Cortex of kidney (tissue), 1 donor: ENCODE measurements at places on chromosomes 5 and 9.

GRCh38 chr9:104386425-104387069 is 117.5 kb upstream of the OR13F1 start:
- DNase-seq: no peak

DNA sequence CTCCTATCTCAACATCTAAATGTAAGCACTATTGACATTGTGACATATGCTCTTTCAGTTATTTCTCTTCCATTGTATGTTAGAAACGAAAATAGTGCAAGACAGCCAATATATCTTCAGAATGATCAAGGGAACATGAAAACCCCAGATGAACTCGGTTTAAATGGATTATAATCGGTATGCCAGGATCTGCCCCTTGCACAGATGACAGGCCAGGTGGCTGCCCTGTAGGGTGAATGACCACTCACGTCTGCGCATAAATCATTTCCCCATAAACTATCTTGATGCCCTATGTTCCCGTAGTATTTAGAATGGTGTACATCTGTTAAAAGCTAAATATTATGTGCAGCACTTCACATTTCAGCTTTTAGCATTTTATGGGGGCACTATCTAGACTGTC is 69.7 kb upstream of the RANBP3L start:
- DNase-seq: no peak

- no peak for DNase-seq
Measured at GRCh38 chr9:108643731-108644510, 211.9 kb downstream of the ACTL7B start.

DNA sequence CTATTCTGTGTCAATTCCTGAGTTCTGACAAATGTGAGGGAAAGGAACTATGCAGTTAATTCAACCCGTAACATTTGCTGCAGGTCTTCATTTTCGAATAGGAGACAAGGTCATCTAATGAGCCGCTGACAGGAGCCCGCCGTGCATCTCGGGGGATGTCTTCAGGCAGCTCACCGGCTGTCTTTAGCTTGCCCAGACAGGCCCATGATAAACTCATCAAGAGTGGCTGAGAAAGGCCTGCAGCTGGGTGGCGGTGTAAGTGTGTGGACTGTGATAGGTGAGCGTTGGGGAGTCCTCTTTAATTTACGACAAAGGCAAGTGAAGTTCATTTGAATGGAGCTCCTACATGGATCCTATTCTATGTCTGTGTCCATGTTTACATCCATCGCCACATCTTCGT is 190.5 kb downstream of the ADCY2 start:
- DNase-seq: no peak
